Thoracic aorta endothelial cell (primary cell): ENCODE measurements at places on chromosomes 1 and 21. TPM values are rescaled to one million over a fixed set of nuclear protein-coding genes. Genes with fewer than 3 reads are reported as not detected.

The BMP8B gene
- total RNA-seq: under 0.01 and 0.22 TPM in 2 replicates

The OPTC gene
- not detected in 2 replicates for total RNA-seq

The MARK1 gene
- 2.7 and 2.8 TPM in 2 replicates for total RNA-seq

The MYOM3 gene
- total RNA-seq: 0.13 and 0.36 TPM in 2 replicates

The C1orf167 gene
- total RNA-seq: 0.29 TPM in 1 of 2 replicates, not detected in the other

The ST6GALNAC5 gene
- not detected in 2 replicates for total RNA-seq

The PSEN2 gene
- 19.3 and 19.8 TPM in 2 replicates for total RNA-seq

The C1orf105 gene
- not detected in 2 replicates for total RNA-seq

The ZSWIM5 gene
- 0.53 and 0.65 TPM in 2 replicates for total RNA-seq

The KLF17 gene
- not detected in 2 replicates for total RNA-seq

The DDAH1 gene
- total RNA-seq: 125 and 155 TPM in 2 replicates

The UTP25 gene
- 16.8 and 18.2 TPM in 2 replicates for total RNA-seq

The RIMKLA gene
- total RNA-seq: under 0.01 and 0.14 TPM in 2 replicates

The PKP1 gene
- not detected in 2 replicates for total RNA-seq

The WNT3A gene
- total RNA-seq: not detected in 2 replicates

The DCLRE1B gene
- total RNA-seq: 10.5 and 12.8 TPM in 2 replicates

The DNM3 gene
- total RNA-seq: 3.3 and 4.7 TPM in 2 replicates

The FCRL6 gene
- total RNA-seq: not detected in 2 replicates

The PLCH2 gene
- total RNA-seq: under 0.01 and 0.07 TPM in 2 replicates
